ENCODE measurements at places on chromosomes 3 and 15.

DNA sequence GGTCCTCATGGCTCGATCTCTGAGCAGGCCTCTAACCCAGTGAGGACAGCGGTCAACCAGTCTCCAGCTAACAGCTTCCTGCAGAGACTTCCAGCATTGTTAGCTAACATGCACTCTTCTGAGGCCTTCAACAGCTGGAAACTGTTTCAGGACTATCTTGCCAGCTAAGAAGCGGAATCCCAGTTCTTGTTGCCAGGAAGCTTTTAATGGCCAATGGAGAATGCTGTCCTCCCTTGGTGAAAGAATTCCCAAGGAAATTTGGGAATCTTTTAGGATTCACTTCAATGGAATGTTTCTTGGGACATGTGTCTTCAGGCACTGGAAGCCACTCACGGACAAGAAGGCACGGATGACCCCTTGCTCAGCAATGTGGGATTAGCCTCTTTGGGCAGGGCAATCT lies 91.7 kb downstream of the CEMIP start:
- DNase-seq: no peak

DNA sequence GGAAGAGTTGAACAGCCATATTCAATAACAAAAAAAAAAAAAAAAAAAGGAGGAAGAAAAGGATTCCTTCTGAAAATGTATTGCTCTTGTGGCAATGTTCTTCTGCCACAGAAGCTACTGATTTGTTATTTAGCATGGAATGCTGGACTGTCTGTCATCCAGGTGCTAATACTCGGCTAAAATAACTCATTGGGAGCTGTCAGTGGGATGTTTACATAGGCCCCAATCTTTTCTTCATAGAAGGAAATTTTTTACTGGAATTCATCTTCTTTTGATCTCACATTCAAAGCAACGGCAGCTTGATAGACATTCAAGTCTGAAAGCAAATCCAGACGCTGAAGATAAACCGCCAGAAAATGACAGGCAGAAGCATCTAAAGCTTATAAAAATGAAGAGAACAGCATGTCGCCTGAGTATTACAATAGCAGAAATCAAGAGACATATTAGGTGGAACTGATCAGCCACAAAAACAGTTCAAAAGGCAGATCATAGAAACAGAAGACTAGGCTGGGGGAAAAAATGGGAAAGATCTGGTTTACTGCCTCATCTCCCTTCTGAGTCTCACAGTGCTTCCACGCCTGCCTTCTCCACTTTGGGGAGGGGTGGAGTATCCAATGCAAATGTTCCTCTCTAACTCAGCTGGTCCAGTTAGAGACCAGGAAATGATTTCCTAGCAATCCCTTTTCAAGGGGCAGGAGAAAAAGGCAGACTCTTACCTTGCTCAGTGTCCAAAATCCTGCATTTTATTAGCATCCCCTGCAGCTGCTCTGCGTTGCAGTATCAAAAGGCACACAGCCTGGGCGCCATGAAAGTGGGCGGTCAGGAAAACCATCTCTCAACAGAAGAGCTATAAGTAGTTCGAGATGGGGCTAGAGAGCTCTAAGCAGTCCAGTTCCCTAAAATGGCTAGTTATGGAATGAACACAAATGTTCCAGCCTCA lies 451.9 kb downstream of the FOXP1 start:
- DNase-seq: no peak

- DNase-seq: peak; percentile 13
These were observed 1.7 kb upstream of the PLA2G4F start for GRCh38 chr15:42157981-42158765.

GRCh38 chr15:80492409-80492808 lies 88.2 kb downstream of the ARNT2 start:
- DNase-seq: no peak

DNA sequence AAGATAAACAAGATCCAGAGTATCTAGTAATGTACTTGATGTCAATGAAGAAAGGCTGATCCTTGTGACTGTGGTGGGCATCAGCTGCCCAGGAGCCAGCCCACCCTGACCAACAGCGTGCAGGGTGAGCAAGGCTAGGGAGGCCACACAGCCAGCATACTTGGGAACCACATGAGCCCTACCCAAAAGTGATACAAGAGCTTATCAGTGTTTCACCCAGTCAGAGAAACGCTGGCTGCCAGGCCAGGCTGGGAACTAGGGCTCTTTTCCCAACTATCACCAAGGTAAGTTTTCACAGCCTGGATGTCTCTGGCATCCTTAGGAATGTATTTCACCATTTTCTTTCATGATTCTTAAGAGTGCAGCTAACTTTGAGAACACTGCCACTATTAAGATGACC lies 24.9 kb downstream of the CHAC1 start:
- no peak for DNase-seq

All from COLO829 (cell line).